ENCODE measurements at places on chromosomes 3 and 15.

DNA sequence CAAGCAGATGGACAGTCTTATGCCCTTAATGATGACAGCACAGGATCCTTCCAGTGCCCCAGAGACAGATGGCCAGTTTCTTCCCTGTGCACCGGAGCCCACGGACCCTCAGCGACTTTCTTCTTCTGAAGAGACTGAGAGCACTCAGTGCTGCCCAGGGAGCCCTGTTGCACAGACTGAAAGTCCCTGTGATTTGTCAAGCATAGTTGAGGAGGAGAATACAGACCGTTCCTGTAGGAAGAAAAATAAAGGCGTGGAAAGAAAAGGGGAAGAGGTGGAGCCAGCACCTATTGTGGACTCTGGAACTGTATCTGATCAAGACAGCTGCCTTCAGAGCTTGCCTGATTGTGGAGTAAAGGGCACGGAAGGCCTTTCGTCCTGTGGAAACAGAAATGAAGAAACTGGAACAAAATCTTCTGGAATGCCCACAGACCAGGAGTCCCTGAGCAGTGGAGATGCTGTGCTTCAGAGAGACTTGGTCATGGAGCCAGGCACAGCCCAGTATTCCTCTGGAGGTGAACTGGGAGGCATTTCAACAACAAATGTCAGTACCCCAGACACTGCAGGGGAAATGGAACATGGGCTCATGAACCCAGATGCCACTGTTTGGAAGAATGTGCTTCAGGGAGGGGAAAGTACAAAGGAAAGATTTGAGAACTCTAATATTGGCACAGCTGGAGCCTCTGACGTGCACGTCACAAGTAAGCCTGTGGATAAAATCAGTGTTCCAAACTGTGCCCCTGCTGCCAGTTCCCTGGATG, 198.7 kb downstream of the AKAP13 start:
- no peak for DNase-seq

DNA sequence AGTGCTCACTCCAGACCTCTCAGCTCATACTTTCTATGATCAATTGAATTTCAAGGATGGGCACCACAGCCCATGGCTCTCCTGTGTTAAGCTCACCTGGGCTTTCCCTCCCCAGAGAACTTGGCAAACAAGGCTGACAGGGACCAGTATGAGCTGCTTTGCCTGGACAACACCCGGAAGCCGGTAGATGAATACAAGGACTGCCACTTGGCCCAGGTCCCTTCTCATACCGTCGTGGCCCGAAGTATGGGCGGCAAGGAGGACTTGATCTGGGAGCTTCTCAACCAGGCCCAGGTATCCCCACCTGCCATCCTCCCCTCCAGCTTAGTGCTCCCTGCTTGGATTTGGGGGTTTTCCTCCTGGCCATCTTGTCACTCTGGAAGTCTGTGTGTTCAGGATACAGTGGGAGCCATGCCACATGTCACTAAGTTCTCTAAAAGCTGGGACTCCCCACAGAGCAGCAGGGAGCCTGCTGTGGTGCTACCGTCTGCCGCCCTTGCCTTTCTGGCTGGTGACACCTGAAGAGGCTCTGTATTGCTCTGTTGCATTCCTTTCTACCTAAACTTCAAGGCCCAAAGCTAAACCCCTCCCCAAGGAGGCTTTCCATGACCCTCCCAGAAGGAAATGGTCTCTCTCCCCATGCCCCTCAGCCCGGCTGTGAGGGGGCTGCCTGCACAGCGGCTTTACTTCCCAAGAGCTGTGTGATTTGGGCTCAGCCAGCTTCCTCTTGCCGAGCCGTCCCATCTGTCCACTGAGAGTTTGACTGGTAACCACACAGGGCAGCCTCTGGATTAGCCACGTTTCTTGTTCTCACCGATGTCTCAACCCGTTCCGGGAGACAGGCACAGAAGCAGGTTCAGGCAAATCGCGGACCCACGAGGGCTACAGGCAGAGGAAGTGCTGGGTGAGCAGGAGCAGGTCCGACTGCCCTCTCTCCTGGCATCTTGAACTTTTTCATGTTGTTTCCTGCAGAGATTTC, 10.8 kb downstream of the TF start:
- no peak for DNase-seq

DNA sequence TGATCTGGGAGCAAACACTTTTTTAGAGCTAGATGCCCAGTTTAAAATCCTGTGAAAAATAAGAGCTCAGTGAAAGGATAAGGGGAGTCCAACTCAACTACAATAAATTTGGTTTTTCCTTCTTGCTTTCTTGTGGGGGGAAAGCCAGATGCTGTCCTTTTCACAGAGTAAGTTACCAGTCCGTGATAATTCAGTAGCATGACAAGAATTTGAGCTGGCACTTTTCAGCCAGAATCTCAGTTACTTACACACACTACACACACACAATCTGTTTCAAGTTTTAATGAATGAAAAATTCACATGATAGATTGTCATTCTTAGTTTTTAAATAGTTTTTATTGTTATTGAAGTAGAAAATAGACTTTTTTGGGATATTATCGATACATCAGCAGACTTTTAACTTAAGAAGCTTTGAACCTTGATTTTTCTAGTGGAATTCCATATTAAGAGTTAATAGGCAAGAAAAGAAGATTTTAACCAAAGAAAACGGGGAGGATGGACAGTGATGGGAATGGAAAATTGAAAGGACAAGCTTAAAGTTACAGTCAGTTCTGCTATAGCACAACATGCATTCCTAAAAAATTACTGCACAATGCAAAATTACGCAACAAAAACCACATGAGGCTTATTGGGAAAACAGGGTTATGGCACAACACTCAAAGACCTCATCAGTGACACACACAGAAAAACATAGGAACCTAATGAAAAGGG, 47.0 kb downstream of the PSMD6 start:
- DNase-seq = no peak

DNA sequence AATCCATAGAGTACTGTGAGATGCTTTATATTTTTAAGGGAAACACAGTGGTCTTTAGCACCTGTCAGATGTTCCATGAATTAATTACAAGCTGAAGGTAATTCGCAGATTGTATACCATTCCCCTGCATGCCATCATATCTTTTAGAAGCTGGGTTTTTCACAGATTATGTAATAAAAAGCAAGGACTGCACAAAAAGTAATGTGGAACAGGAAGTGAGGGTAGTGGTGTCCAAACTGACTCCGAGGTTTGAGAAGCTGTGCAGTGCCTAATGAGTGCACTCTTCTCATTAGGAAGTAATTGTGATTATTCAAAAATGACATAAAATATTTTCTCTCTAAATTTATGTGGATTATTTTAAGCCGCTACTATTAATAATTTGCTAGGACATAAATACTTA, 123.2 kb downstream of the GOLIM4 start:
- no peak for DNase-seq

DNA sequence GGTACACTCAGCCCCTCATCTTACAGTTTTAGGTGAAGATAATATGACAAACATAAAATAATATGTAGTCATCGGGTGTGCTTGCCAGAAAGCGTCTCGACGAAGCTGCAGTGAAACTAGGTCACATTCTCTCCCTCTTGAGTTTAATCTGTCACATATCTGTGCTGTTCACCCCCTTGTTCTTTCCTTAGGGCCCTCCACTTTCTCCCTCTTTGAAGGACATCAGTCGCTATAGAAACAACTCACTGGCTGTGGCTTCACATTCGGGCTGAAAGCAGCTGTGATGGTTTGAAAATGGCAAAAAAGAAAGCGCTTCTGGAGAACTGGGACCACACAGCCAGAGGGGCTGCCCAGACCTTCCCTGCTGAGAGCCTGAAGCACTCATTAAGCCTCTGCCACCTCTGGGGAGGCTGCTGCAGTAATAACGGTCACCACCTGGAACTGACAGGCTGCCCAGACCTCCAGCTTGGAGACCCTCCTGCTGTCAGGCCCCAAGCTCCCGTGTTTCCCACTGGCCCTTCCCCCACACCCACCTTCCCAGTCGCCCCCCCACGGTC, 50.3 kb downstream of the ABTB1 start:
- no peak for DNase-seq

DNA sequence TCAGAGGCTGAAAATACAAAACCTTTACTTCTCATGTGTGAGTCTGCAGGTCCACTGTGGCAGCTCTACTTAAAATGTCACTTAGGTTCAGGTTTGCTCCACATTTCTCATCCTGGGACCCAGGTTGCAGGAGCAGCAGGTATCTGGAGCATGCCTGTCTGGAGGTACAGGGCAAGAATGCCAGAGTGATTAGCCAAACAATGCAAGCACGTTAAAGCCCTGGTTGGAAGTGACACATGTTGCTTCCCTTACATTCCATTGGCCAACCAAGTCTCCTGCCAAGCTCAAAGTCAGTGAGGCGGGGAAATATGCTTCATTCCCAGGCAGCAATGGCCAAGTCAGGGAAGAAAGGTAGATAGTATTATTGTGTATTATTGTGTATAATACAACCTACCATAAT, 76.8 kb upstream of the ARL6 start:
- no peak for DNase-seq

DNA sequence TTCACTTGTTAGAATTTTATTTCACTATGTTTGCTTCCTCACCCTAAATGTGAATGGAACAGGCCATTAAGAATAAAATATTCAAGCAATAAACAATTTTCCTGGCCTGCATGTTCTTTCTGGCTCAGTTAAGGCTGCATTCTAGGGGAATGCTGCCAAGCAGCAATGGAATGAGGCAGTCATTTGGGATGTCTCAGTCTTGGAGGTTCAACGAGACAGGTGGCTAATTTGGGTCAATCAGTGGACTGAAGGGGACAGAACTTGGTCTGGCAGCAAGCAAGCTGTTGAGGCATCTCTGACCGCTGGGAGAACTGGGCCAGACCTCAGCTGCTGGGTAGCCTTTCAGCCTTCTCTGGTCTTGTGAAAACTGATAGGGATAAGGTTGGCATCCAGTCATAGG, 241.6 kb downstream of the NLGN1 start:
- no peak for DNase-seq

DNA sequence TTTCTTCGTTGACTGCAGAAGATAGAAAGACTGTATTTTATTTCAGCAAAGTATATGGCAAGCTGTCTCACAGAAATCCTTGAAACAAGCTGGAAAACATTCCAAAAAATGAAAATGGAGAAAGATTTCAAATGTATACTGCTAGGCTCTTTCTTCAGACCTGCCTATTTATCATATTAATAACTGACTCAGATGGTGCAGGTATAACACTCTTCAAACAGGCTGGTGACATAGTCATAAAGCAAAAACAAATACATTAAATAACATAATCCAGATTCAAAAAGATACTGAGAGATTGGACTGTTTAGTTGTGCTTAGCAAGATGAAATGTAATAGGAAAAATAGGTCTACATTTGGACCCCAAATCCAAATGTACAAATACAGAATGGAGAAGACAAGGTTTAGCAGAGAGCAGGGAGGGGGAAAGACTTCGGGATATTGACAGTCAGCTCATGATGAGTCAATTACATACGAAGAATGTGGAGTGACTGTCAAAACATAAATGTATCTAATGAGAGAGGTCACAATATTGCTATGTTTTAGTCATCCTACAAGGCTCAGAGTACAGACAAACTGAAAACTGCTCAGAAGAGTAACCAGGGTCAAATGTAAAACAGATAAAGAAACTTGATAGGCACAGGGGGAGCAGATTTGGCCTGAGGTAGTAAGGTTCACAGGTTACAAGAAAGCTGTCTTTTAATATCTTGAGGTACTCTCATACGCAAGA, 88.7 kb downstream of the DMXL2 start:
- no peak for DNase-seq

- no peak for DNase-seq
Measured at GRCh38 chr3:170178651-170179050, 2.9 kb downstream of the PHC3 start.

GRCh38 chr15:84968301-84968700, 13.4 kb upstream of the PDE8A start:
- DNase-seq = no peak

GRCh38 chr15:45868109-45868691, 233.4 kb downstream of the SQOR start:
- DNase-seq = no peak

GRCh38 chr15:50953302-50953701, 44.8 kb downstream of the AP4E1 start:
- DNase-seq = no peak

GRCh38 chr3:141164852-141165251, 66.8 kb upstream of the PXYLP1 start:
- DNase-seq = no peak

DNA sequence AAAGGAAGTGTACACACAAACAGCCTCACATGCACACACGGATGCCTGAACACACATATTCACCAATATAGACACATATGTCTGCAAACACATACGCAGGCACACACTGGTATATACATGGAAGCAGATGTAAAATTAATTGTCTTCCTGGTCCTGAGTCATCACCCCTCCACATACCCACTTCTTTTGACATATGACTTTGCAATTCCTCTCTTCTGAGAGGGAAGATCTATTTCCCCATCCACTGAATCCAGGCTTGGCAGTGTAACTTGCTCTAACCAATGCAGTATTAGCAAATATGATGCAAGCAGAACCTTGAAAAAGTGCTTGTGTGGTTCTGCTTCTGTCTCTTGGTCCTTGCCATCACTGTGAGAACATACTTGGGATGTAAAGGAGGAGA, 76.8 kb upstream of the HRH1 start:
- DNase-seq = no peak

- no peak for DNase-seq
Measured at GRCh38 chr3:186368176-186368575, 6.1 kb upstream of the DGKG start.

- DNase-seq = no peak
Measured at GRCh38 chr3:190018460-190018859, 102.2 kb downstream of the P3H2 start.

- no peak for DNase-seq
Measured at GRCh38 chr15:25734680-25735355, 128.3 kb downstream of the ATP10A start.

DNA sequence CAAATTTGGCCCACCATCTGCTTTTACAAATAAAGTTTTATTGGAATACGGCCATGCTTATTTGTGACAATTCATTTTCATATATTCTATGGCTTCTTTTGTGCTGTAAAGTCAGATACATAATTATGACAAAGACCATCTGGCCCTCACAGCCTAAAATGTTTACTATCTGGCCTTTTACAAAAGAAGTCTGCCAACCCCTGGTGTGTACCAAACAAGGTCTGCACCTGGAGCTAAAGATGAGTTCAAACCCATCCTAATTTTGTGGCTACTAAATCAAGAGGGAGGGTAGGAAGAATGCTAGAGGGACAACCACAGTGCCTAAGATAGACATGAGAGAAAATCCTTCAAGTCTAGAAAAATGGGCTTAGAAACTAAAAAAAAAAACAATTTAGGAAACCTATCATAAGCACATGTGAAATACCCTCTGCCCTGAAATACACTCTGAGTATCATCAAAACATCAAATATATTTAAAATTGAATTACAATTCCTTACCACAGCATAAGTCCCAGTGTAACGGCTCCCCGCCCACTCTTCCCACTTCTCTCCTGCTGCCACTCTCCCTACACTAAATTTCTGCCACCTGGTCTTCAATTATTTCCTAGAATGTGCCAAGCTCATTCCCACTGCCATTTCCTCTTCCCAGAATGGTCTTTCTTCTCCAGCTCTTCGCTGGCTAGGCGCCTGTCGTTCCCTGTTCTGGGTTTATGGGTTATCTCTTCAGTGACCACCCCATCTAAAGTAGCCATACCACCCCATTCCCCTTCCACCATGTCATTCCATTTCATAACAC, 950.7 kb upstream of the CFAP20DC start:
- no peak for DNase-seq
